ENCODE measurements at places on chromosomes 7 and 10.

DNA sequence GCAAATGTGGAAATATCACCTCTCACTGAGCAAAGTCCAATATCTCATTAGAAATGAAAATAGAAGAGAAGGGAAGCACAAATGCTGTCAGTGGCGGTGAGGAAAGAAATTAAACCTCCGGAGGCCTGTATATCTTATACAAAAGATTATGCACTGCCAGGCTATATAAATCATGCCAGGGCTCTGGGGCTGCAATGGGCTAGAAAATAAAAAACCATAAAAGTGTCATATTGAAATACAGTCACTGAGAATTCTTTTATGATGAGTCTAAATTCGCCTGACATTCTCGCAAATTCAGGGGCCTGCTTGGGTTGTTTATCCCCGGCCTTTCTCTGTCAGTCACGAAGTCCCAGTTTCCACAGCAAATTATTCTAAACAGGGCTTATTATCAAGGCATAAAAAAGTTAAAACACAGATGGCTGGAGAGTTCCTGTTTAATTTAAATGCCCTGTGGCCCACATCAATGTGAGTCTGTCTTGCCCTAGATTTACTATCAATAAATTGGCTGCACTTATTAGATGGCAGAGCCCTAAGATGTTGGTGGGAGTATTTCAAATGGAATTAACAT lies 193.8 kb downstream of the SNX10 start:
- no peak for DNase-seq

DNA sequence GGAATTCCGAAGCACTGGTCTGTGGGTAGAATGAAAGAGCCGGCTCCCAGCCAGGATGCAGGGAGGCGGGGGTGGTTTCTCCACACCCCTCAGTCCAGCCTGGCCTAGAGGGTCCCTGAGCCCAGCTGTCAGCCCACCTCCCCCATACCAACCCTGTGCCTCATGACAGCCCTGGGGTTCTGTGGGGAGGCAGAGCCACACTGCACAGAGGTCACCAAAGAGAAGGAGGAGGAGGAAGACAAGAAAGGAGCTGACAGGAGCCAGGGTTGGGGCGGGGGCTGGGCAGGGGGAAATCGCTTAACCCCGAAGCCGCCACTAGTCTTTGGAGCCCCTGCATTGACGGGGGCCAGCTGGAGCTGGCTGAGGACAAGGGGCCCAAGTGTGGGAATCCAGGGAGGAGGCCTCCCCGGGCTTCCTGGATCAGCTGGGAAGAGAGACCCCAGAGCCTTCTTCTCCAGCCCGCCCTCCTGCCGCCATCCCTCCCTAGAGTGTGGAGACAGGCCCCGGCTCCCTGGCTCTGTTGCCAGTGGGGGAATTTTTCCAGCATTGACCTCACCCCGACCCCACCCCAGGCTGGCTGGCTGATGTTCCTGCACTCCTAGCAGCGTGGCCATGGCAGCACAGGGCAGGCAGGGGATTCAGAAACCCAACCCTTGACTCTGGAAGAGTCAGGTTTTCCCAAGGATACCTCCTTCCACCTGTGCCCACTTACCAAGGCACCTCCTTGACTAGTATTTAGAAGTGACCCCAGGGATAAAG lies 32.5 kb downstream of the KAZALD1 start:
- DNase-seq: no peak

GRCh38 chr7:149414745-149415390 lies 46.0 kb downstream of the ZNF777 start:
- peak; percentile 27 for DNase-seq

GRCh38 chr10:70323697-70324338 lies 40.0 kb upstream of the NPFFR1 start:
- no peak for DNase-seq

- no peak for DNase-seq
Measured at GRCh38 chr10:26697922-26698608, 564 bp downstream of the PDSS1 start.

GRCh38 chr7:37690206-37690605 lies 6.6 kb downstream of the GPR141 start:
- DNase-seq: no peak

GRCh38 chr10:100669616-100670015 lies 75.8 kb upstream of the PAX2 start:
- DNase-seq: no peak

GRCh38 chr7:121313793-121314676 lies 14.8 kb upstream of the WNT16 start:
- peak; percentile 29 for DNase-seq

DNA sequence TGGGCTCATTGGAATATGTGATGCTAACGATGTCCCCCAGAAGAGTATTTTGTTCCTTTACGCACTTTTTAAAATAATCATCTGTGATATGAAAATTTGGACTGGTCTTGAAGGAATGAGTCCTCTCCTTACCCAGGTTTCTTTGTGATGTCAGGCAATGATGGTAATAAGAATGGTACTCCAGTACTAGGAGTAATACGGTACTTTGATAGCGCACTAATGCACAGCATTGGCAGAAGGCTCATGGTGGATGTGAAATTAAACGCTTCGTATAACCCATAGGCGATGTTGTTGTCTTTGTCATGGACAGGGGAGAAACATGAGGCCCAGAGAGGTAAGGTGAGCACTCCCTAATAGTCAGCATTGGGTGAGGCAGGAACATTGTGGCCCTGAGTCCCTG lies 125.4 kb downstream of the DPP6 start:
- no peak for DNase-seq

- no peak for DNase-seq
Measured at GRCh38 chr10:72455889-72456595, 101.3 kb upstream of the DNAJB12 start.

- DNase-seq: no peak
Measured at GRCh38 chr10:70967591-70968587, 79.5 kb upstream of the PCBD1 start.

- no peak for DNase-seq
Measured at GRCh38 chr7:30929686-30930085, 18.0 kb downstream of the AQP1 start.

GRCh38 chr7:141584935-141585334 lies 33.7 kb downstream of the AGK start:
- no peak for DNase-seq

DNA sequence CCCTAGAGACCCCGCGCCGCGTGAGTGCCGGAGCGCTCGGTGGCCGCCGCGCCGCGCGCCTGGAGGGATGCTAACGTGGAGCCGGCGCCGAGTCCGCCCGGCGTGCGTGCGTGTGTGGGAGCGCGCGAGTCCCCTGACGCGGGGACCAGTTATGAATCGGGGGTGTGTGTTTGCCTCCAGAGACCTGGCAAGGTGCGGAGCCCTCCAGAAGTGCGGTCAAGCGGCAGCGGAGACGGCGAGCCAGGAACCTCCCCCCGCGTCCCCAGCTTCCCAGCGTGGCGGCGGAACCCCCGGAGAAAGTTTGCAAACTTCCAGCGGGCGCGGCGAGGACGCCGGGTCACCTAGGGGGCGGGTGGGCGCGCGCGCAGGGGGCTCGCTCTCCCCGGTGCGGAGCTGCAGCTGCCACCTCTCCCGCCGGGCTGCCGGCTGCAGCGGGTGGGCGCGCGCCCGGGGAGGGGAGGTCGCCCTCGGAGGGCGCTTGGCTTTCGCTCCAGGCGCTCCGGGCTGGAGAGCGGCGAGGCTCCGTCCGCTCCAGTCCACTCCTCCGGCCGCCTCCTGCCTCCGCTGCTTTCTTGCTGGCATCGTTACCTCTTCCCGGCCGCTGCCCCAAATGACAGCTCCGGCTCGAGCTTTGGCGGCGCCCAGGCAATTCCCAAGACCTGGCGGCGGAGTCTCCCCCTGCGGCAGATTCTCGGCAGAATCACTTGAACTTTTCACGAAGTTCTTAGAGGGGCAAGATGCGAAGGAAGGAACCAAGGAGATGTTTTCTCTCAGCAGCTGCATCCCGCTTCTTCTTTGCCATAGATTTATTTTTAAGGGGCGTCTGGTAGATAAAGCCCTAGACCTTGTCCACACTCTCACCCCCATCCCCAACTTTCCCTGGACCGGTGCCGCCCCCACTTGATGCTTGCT lies 2.3 kb upstream of the CREB5 start:
- no peak for DNase-seq

DNA sequence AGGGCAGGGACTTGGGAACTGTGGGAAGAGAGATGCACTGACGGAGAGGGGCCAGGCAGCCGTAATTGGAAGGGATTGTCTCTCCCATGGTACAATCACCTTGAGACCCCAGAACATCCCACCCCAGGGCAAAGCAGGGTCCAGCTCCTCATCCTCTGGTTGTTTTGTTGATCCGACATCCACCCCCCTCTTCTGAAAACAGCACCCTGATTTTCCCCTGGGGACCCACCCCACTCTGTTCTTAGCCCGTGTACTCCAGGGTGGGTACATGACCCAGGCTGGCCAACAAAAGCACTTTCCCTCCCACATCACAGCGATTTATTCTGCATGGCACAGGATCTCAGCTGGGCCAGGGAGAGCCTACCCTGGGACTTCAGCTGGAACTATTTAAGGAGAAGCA lies 14.1 kb downstream of the PDZD7 start:
- DNase-seq: no peak

GRCh38 chr7:55230014-55230413 lies 135.1 kb upstream of the LANCL2 start:
- no peak for DNase-seq

DNA sequence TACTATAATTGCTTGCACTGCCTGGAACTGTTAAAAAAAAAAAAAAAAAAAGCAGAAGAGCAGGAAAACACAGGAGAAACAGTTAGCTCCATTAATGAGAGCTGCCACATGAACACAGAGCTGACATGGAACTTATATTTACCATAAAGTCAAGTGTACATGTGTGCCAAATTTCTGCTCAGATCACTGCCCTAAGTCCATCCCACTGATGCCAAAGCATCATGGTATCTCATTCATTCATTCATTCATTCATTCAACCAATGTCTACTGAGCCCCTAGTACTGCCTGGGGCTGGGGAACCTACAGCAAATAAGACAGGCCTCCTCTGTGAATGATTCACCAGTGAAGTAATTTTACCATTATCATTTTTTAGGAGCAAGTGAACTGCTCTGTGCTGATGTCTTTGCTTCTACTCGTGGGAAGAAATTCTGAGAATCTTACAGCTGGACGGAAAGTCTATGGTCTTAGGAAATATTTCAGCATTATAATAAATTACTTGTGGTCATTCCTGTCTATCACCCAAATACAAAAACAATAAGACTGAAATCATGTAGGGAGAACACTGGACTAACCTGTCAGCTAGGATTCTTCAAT lies 58.8 kb upstream of the ABLIM1 start:
- no peak for DNase-seq

GRCh38 chr10:120691625-120692024 lies 159.5 kb upstream of the WDR11 start:
- no peak for DNase-seq

- DNase-seq: no peak
Measured at GRCh38 chr10:48740988-48741387, 56.3 kb downstream of the WDFY4 start.

- no peak for DNase-seq
Measured at GRCh38 chr7:80298201-80298600, 163.6 kb downstream of the GNAI1 start.
